Osteoblast (primary cell): ENCODE measurements at places on chromosomes 3 and 15. TPM values are rescaled to one million over a fixed set of nuclear protein-coding genes. Genes with fewer than 3 reads are reported as not detected.

- DNase-seq = no peak
These were observed 21.9 kb downstream of the LTF start for GRCh38 chr3:46442576-46443530.

- DNase-seq = no peak
These were observed 699.1 kb downstream of the NAALADL2 start for GRCh38 chr3:175558261-175558660.

GRCh38 chr15:81182031-81182755, 14.5 kb upstream of the IL16 start:
- DNase-seq = no peak

The FAM107A gene
- total RNA-seq = not detected in 2 replicates

DNA sequence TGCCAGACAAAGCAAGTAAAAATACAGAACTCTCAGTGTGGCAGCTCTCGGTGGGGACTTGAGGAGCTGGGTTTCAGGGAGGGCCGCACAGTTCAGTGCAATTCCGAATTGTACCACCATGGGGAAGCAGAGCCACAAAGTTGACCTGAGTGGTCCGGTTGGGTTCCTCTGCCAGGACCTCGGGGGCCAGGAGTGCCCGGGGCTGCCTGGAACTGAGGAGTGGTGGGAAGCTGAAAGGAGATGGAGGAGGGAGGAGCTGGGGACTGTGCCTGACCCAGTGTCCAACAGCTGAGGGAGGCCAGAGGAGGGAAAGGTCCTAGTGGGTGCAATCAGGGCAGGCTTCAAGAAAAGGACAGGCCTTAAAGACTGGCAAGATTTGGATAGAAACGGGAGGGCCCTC, 32.2 kb upstream of the TRH start:
- DNase-seq = peak; percentile 93

GRCh38 chr3:118942671-118943070, 92.0 kb downstream of the IGSF11 start:
- no peak for DNase-seq

The HHATL gene
- total RNA-seq = not detected in 2 replicates

The SLC4A7 gene
- 203 and 281 TPM in 2 replicates for total RNA-seq

DNA sequence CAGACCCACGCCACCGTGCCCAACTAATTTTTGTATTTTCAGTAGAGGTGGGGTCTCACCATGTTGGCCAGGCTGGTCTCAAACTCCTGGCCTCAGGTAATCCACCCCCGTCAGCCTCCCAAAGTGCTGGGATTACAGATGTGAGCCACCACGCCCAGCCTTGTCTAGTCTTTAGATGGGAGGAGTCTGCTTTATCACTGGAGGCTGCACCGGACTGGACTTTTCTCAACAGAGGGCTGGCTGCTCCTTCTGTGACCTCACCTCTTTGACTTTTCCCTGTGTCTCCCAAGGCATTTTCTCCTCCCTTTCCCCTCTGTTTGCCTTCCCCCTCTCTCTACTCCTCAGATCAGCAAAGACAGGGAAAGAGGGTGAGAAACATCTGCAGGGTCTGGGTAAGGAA, 28.5 kb downstream of the SLCO2A1 start:
- DNase-seq = peak; percentile 30

GRCh38 chr3:97820780-97821179, 1.0 kb upstream of the CRYBG3 start:
- peak; percentile 39 for DNase-seq

The PDE12 gene
- total RNA-seq = 17.1 and 19.9 TPM in 2 replicates

DNA sequence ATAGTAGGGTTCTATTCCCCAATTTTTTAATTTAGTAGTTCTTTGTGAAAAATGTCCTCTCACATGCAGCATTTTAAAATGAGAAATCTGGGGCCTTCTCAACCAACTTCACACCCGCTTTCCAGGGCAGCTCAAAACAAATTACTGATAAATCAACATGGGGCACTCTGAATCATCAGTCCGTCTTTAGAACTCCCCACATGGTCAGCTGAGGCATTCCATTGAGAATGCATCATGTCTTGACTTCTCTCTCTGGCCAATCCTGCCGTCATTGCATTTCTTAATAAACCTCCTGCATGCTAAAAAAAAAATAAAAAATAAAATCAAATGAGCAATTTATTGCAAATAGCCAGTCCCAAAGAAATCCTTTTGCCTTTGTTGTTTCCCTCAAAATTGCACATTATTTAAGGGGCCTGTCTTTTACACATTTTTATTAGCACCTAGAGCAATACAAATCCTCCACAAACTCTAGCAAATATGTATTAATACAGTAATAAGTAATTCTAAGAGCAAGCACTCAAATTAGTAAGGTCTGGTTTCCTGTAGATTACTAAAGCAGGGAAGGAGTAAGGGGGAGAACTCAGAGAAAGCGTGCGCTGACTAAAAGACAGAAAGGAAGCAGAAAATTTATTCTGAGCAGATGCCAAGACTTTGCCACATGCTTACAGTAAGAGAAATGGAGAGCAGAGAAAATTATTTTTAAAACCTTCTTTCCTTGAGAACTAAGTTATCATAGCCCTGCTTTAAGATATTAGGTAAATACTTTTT, 175.7 kb downstream of the TNIK start:
- DNase-seq = peak; percentile 81

- no peak for DNase-seq
These were observed 13.5 kb upstream of the ZNF592 start for GRCh38 chr15:84734794-84735479.
